NCI-H1436 treated with DMSO at 0.1 percent for 48 hours (cell line): ENCODE measurements at places on chromosomes 1 and 21.

DNA sequence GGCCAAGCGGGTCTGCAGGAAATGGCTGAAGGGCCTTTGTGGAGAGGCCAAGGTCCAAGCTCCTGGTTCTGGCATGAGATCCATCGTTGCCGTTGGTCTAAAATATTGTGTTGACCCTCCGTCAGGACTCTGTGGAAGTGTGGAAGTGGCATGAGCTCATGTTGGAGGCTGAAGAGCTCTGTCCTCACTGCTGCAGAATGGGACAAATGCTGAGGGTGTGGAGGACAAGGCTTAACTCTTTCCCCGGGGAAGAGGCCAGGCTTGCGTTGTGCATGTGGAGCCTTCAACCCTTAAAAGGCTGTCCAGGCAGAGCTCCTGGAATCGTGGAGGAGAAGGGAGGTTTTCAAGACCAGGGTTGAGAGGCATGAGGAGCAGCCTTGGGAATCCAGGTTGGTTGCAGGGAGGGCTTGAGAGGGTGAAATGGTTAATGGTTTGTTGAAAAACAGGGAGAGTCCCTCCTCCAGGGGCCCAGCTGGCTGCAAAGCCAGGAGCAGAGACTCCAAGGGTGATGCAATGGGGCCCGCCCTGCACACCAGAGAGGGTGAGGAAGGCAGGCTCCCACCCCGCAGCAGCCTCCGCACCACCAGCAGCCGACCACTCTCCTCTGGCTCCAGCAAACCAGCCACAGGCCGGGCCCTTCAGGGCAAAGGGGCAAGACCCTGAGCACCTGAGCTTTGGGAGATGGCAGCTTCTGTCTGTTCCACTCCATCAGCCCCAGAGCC, 6.7 kb upstream of the AHCYL1 start:
- DNase-seq = no peak

DNA sequence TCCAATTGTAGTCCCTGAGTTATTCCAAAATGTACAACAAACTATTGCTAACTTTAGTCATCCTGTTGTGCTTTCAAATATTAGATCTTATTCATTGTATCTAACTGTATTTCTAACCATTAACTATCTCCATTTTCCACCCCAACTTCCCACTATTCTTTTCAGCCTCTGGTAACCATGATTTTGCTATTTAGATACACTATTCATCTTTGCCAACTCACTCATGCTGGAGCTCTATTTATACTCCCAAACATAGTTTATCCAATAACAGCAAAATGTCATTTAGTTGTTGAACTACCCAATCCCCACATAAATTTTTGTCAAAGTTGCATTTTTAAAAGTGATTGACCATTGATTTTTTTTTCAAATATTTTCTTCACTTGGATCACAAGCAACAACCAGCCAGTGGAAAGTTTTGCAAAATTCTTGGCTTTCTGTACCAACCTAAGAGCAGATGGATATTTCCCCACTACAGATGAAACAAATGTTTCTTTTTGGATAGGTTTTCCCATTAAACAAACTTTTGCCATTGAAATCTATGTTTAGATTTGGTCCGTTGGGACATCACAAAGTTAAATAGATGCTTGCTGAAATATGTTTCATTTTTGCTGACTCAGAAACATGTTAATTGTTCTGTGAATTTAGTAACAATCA, 866.0 kb downstream of the LTN1 start:
- DNase-seq = no peak

DNA sequence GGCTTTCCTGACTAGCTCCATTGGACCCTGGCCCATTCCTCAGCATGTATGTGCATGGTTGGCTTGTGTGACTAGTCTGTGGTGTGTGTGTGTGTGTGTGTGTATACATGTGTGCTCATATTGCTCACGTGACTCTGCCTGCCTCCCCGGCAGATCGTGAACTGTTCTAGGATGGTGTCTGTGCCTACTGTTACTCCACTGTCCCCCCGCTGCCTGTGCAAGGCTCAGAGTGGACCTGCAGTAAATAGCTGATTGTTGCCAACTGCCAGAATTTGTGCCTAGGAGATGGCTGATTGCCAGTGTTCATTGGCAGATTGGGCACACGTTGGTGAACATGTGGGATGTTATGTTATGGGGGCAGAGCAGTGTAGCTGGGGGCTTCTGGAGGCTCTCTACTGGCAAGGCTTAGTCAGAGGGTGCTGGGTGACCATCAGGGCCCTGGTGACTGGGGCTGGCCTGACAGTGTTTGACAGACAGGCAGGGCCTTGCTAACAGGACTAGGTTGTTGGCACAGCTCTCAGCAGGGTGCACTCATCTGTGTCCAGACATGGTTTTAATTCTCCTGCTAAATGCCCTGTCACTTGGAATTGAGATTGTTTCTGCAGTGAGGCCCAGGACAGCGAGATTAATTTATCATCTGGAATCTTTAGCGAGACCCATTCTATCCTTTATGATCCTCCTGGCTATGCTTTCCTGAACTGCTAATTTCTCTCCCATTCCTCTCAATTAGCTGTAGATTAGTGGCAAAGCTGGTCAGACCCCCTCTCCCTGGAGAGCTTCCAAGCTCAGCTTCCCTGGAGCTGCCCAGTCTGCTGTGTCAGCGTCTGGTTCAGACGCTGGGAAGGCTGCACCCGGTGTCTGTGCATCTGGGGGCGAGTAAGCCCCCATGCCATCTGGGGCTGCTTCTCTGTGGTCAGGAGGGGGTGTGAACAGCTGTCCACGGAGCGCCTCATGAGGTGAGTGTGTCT, 20.8 kb downstream of the SLC6A17 start:
- no peak for DNase-seq

- DNase-seq = no peak
Observed at GRCh38 chr1:9596415-9597123, 7.9 kb downstream of the TMEM201 start.

DNA sequence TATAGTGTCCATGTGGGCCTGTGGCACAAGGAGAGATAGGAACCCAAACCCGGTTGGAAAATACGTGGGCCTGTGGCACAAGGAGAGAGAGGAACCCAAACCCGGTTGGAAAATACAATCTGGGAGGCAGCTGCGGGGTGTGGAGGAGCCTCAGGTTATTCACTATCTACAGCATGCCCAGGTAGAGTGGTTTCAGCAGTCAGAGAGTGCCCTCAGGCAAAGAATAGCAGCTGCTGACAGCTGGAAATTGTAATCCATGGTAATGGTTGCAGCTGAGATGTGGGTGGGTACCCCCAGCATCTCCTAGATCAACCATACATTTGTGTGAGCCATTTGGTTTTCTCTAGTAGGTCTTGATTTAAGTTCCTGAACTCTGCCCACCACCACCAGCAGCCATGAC, 25.8 kb upstream of the MGST3 start:
- DNase-seq = no peak

- no peak for DNase-seq
Observed at GRCh38 chr1:73914951-73915350, 283.0 kb downstream of the LRRIQ3 start.

DNA sequence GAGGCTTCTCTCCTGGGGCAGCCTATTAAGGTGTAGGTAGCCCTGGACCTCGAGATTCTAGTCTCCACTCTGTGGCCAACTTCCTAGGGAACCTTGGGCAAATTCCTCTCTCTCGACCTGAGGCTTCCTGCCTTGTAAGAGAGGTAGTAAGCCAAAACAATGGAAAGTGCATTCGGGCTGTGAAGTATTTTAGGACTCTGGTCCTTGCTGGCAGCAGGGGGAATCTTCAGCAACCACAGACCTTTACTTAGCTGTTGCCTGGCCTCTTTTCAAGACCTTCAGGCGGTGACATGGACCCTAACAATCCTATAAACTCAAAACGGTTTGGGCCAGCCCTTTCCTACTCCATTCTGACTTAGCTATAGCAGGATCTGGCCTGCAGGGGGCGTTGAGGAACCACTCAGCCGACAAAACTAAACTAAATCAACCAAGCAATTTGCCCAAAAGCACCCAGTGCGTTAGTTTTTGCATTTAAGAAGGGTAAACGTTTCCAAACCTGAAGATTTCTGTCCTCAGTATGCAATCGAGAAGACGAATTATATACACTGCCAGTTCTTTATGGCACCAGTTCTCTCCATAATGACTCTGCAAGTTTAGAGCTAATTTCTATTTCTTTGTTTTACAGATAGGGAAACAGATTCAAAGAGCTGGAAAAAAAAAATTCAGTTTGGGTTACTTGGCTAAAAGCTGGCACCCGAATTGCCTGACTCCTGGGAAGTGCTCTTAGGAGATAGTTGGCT, 10.9 kb upstream of the SESN2 start:
- DNase-seq = peak; percentile 29

GRCh38 chr1:27527890-27528817, 38.2 kb upstream of the WASF2 start:
- DNase-seq = no peak

GRCh38 chr1:30303387-30303786, 420.0 kb downstream of the MATN1 start:
- no peak for DNase-seq

DNA sequence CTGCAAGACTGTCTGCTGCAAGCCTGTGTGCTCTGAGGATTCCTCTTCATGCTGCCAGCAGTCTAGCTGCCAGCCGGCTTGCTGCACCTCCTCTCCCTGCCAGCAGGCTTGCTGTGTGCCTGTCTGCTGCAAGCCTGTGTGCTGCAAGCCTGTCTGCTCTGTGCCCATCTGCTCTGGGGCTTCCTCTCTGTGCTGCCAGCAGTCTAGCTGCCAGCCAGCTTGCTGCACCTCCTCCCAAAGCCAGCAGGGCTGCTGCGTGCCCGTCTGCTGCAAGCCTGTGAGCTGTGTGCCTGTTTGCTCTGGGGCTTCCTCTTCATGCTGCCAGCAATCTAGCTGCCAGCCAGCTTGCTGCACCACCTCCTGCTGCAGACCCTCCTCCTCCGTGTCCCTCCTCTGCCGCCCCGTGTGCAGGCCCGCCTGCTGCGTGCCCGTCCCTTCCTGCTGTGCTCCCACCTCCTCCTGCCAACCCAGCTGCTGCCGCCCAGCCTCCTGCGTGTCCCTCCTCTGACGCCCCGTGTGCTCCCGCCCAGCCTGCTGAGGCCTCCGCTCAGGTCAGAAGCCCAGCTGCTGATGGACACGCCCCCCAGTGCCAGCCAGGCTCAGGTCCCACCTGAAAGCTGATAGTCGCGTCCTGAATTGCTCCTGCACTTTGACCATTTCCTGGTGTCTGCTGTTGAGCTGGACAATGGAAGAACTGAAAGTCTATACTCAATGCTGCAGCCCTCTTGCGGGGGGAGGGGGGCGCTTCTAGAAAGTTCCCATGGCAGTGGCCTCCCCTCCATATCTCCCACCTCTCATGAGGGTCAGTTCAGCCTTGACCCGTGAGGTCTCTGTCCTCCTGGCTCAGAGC, 1.2 kb downstream of the KRTAP10-4 start:
- DNase-seq = no peak

DNA sequence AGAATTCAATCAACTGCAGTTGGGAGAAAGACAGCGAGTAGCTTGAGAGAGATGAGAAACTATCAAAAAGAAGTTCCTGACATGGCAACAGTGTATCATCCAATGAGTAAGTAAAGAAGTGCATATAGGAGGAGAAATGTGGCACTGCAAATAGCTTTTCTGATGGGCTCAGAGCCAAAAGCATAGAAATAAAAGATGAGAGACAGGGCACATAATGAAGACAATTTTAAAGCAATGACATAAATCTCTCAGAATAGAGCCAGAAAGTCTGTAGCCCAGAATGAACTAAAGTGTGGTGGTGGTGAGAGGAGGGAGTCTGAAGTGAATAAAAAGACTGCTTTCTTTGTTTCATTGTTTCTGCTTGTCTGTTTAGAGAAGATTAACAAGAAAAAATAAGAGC, 34.3 kb downstream of the TNFSF18 start:
- no peak for DNase-seq

DNA sequence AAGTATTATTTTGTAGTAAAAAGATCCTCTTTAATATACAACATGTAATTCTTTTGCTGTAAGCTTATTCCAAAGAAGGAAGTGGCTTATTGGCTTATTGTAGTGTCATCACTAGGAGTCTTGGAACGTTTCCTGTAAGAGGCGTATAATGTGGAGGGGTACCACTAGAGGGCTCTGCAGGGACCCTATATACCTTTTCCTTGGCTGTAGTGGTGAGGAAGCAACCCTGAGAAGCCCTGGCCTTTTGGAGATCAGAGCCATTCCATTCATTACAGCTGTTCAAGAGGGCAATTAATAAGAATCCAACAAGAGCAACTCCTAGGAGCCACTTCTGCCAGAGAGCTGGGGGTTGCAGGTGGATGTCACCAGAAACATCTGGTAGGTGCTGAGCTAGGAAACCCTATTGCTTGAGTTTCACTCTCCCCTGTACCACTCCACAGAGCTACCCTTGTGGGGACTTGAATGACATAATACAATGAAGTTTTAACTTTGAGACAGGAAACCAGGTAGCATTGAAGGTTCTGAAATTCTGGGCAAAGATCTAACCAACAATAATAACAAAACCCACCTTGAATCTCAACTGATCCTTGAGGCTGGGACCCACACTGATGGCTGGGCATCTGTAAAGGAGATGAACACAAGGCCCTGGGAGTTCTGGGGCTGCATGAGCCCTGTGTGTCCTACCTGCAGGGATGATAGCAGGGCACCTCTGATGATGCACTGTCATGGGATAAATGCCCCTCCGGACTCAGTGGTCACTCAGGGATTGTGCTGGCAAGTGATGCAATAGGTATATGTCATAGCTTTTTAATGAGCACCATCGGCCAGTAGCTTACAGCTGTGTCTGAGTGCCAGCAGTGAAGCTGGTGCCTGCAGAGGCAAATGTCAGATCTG, 160.2 kb upstream of the COA6 start:
- no peak for DNase-seq

DNA sequence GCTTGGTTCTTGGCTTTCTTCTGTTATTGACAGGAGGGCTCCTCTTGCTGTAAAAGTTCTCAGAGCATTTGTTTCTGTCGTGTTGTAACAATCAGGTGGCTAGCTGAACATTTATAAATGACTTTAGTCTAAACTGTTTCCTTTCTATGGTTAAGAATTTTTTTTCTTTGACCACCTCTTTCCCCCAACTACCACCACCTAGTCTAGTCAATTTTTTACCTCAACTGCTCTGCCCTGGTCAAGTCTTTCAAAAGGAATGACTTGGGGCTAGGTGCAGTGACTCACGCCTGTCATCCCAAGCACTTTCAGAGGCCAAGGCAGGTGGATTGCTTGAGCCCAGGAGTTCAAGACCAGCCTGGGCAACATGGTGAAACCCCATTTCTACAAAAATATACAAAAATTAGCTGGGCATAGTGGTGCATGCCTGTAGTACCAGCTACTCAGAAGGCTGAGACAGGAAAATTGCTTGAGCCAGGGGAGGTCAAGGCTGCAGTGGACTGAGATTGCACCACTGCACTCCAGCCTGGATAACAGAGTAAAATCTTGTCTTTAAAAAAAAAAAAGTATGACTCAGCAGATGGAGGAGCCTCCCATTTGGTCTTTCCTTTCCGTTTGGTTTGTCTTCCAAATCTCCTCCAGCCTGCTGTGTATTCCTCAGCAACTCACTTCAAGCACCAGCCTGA, 40.7 kb downstream of the MAP3K21 start:
- DNase-seq = no peak
